ENCODE measurements at places on chromosomes 11 and 22. TPM values are rescaled to one million over a fixed set of nuclear protein-coding genes. Genes with fewer than 3 reads are reported as not detected.

DNA sequence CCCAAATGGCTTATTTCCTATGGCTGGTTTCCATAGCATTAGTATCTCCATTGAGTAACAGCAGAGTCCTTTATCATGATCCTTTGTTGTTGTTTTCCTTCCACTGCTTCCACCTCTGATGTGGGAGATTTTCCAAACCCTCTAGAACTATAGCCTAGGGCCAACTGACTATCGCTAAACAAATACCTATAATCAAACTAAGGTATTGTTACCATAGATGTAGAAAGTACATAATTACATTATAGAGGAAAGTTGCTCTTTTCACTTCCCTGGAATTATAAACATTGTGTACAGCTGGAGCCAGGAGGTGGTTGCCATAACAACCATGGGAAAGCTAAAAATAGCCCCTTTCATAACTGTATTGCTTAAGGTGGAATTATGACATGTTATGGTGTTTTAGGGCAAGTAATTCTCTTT is 47.0 kb upstream of the ALKBH3 start:
- peak overlapping the region; percentile 63 for H3K27ac ChIP-seq
- no peaks in the 10 kb centered on the region for H3K27me3 ChIP-seq
- no peak for DNase-seq
- H3K4me1 ChIP-seq, result peaks cover 8% of the 10 kb centered on the region
- no peaks in the 10 kb centered on the region for H3K36me3 ChIP-seq
- H3K4me3 ChIP-seq, result no peak overlapping the region

Gene CBLIF
- total RNA-seq, result not detected

- H3K27me3 ChIP-seq, result no peaks in the 10 kb centered on the region
- H3K36me3 ChIP-seq, result no peaks in the 10 kb centered on the region
- peak overlapping the region; percentile 27 for H3K27ac ChIP-seq
- DNase-seq, result peak; percentile 78
- H3K4me3 ChIP-seq, result no peak overlapping the region
Observed at GRCh38 chr22:37898441-37899181, 7.5 kb upstream of the MICALL1 start.

Gene POTEH
- total RNA-seq, result 0.33 TPM

Gene BARX2
- not detected for total RNA-seq

GRCh38 chr11:120215634-120216033 is 4.8 kb downstream of the OAF start:
- H3K27me3 ChIP-seq, result no peaks in the 10 kb centered on the region
- no peak overlapping the region for H3K4me3 ChIP-seq
- no peaks in the 10 kb centered on the region for H3K36me3 ChIP-seq
- DNase-seq, result peak; percentile 89

DNA sequence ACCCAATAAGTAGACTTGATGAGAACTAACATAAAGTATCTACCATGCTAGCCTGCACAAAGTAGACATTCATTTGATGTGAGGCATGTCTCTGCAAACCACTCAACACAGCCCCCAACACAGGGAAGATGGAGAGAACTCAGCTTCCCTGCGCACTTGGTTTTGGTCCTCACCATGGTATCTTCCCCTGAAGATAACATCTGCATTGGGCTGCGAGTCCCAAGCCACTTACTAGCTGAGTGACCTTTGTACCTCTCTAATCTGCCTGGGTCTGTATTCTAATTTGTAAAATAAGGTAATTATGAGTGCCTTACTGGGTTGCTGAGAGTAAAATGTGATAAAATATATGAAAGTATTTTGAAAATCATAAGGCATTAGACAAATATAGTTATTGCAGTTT is 30.7 kb downstream of the PPFIA1 start:
- DNase-seq, result no peak
- no peak overlapping the region for H3K4me3 ChIP-seq
- no peak overlapping the region for H3K27ac ChIP-seq

Gene MUC15
- total RNA-seq, result not detected

Gene ADAMTS8
- 5.0 TPM for total RNA-seq

GRCh38 chr11:8006349-8006977 is 19.3 kb downstream of the EIF3F start:
- H3K4me1 ChIP-seq, result no peaks in the 10 kb centered on the region
- DNase-seq, result peak; percentile 74
- no peaks in the 10 kb centered on the region for H3K36me3 ChIP-seq
- H3K27ac ChIP-seq, result no peak overlapping the region

DNA sequence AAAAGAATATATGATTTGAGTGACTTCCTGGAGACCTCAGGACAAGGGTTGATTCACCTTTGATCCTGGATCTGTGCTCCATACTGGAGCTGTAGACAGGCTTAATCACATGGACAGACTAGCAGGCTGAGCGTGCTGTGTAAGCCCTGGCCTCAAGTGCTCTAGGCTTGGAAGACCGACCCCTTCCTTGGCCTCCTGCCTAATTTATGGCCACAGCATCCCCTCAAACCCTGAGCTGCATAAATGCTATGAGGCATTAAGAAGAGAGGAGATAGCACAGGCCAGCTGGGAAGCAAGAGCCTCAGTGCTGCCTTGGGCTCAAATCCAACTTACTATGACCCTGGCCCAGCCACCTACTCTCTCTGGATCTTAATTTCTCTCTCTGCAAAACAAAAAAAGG is 385.1 kb downstream of the BUD13 start:
- H3K4me3 ChIP-seq, result no peak overlapping the region
- DNase-seq, result no peak
- H3K27ac ChIP-seq, result no peak overlapping the region
- H3K4me1 ChIP-seq, result no peaks in the 10 kb centered on the region
- no peaks in the 10 kb centered on the region for H3K27me3 ChIP-seq
- no peaks in the 10 kb centered on the region for H3K36me3 ChIP-seq

- H3K4me3 ChIP-seq, result no peak overlapping the region
- no peaks in the 10 kb centered on the region for H3K27me3 ChIP-seq
- H3K36me3 ChIP-seq, result peaks cover 58% of the 10 kb centered on the region
- H3K27ac ChIP-seq, result no peak overlapping the region
Observed at GRCh38 chr11:3732671-3733436, 61.7 kb upstream of the CHRNA10 start.

GRCh38 chr11:76197332-76197731 is 9.0 kb downstream of the WNT11 start:
- H3K4me1 ChIP-seq, result no peaks in the 10 kb centered on the region
- H3K36me3 ChIP-seq, result no peaks in the 10 kb centered on the region
- H3K4me3 ChIP-seq, result no peak overlapping the region
- H3K27me3 ChIP-seq, result peaks cover 3% of the 10 kb centered on the region
- no peak for DNase-seq

DNA sequence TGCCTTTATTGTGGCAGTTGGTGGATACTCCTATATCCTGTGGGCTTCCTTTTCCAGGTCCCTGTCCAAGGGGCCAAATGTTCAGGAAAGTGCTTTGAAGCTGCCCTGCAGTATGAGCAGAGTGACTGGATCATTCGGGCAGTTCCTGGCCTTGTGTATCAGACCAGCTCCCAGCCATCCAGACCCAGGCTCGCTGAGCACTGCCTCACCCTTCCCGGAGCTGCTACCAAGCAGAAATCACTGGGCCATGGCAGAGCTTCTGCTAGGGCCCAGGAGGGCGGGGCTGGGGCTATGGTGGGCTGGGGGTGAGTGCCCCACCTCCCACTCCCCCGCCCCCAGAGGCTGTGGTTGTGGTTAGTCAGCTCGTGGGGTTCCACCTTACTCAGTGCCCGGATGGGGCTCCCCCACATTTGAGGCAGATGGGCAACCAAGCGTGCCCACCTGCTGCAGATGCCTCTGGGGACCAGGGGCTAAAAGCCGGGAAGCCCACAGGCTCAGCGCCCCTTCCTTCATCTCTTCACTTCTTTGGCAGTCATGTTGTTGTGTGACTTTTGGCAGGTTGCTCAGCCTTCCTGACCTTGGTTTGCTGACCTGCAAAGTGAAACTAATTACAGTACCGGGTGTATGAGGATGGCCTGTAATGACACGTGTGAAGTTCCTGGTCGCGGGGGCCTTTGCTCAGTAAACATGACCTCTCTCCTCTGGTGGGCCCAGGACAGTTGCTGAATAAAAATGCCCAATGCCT is 2.1 kb upstream of the LRRC32 start:
- H3K27me3 ChIP-seq, result peaks cover 25% of the 10 kb centered on the region
- H3K27ac ChIP-seq, result peak overlapping the region; percentile 40
- H3K36me3 ChIP-seq, result no peaks in the 10 kb centered on the region
- H3K4me3 ChIP-seq, result no peak overlapping the region
- no peak for DNase-seq

Gene KCNK7
- total RNA-seq, result not detected

DNA sequence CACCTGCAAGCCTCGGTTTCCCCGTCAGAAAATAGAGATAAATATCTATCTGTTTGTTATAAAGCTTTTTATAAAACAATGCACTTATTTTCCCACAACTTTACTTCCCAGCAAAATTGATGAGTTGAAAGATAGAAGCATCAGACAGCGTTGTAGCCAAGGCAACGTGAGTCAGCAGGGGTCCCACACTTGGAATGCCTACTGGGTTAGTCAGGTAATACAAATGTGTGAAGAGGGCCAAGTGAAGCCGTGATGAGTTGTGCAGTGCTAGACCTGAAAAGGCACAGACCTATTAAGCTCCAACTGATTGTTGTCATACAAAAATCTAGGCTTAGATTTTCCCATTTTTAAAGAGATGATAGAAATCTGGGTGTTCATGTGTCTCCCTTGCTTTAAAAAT is 118.7 kb downstream of the PGR start:
- H3K27me3 ChIP-seq, result no peaks in the 10 kb centered on the region
- no peak overlapping the region for H3K4me3 ChIP-seq
- H3K36me3 ChIP-seq, result no peaks in the 10 kb centered on the region
- H3K4me1 ChIP-seq, result no peaks in the 10 kb centered on the region
- DNase-seq, result no peak

Gene ALKBH3
- total RNA-seq, result 25.7 TPM

Gene HBD
- not detected for total RNA-seq

Gene PVALB
- not detected for total RNA-seq

DNA sequence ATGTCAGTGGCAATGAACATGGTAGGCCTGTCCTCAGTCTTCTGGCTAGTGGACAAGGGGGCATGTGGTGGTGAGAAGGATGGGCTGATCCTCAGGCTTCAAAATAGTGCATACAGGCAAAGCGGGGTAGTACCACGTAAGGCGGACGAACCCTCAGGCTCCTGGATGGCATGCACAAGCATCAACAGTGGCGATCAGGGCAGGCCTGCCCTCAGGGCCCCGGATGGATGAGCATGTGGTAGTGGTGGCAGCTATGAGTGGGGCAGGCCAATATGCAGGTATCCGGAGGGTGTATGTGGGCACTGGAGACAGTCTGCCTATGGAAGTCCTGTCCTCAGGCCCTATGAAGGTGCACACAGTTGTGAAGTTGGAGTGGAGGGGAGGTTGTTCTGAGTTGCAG is 163.8 kb downstream of the GUCY1A2 start:
- DNase-seq, result no peak
- no peaks in the 10 kb centered on the region for H3K4me1 ChIP-seq
- H3K27me3 ChIP-seq, result no peaks in the 10 kb centered on the region
- H3K27ac ChIP-seq, result no peak overlapping the region

GRCh38 chr11:2684581-2684980 is 15.2 kb downstream of the KCNQ1OT1 start:
- H3K4me3 ChIP-seq, result no peak overlapping the region
- no peaks in the 10 kb centered on the region for H3K27me3 ChIP-seq
- no peak overlapping the region for H3K27ac ChIP-seq
- H3K36me3 ChIP-seq, result no peaks in the 10 kb centered on the region

Data from sigmoid colon (tissue), 7 donors.